CD4-positive, alpha-beta T cell treated with Interleukin-2 at 100 ng/mL for 4 hours (primary cell): ENCODE measurements at places on chromosomes 3 and 15.

- no peak for DNase-seq
These were observed 576.2 kb downstream of the TUSC7 start for GRCh38 chr3:117285737-117286136.

- no peak for DNase-seq
These were observed 36.7 kb downstream of the ACSBG1 start for GRCh38 chr15:78197632-78198031.

- no peak for DNase-seq
These were observed 8.3 kb downstream of the MAPKBP1 start for GRCh38 chr15:41782371-41783282.

DNA sequence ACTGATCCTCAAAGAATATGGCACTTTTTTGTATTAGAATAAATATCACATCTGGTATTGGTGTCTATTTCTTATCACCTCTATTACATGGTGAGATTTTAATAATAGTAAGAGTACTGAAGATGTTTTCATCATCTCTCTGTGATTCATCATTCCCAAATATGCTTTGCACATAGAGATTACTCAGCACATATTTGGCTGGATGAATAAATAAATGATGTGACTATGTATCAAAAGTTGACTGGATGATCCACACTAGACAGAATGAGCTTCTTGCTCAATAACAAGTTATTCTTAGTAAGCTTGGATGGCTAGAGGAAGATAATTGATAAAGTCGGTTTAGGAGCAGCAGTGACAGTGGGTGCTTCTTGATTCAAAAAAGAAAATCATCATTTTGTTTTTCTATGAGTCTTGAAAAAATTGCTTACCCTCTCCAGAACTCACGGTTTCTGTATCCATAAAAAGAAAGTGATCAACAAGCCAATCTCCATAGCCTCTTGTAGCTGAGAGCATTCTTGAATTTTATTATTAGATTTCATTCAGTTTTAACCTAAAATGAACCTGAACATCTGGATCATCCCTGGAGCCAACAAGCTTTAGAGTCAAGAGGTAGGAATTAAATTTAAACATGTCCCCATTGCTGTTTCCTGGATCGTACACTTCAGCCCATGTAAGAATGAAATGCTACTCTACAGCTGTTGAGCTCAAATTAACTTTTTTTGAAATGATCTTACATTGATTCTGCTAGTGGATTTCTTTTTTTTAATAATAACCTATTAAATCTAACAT, 104.8 kb upstream of the OSTN start:
- DNase-seq = no peak

DNA sequence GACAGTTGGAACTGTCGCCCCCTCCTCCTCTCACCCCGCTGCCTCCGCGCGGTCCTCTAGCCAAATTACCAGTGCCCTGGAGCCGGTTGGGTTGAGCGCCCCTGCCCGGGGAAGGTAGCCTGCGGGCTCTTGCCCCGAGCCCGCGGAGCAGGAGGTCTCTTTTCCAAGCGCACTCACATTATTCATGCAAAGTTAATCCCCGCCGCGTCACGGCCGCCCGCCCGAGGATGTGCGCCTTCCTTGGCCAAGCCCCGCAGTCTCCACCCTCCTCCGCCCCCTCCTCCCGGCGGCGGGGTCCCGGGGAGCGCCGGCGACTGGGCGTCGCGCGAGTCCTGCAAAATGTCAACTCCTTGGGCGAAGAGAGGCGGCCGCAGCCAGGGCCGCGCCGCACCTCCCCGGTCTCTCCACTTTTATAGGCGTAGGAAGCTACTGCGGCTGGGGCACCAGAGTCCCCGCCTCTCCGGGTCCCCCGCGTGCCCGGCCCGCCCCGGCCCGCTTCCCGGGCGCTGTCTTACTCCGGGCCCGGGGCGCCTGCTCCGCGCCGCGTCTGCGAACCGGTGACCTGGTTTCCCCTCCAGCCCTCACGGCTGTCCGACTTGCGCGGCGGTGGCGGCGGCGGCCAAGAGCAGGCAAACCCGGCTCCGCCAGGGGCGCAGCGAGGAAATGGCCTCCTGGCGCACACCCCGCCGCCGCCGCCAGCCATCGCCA, at the start of gene THRB:
Gene THRB, minus strand, starts transcription at position 233 of the 708 bp plus-strand sequence.
- DNase-seq = no peak

GRCh38 chr3:113532698-113533533, 561 bp downstream of the SIDT1 start:
- DNase-seq = peak; percentile 50

DNA sequence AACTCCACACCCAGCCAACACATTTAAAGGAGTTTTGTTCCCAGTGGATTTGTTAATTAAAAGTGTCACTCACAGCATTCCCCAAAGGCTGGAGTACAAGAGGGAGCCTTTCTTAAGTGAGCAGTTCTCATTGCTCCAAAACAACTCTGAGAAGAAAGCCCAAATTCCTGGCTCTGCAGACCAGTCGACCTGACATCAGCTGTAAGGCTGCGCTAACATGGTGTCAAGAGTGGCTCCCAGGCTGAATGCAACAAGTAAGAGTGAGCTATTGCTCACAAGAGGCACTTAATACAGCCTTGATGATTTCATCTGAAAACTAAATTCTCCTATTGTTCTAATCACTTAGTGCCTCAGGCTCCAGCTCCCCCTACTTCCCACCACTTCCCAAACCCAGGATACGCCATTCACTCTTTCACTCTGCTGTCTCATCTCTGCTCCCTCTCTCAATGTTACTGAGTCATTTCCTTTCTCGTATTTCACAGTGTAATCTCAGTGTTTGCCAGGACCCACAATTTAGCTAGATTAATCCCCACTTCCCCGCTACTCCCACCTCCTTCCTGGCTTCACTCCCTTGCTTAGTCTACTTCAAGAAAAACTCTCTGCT, 81.8 kb downstream of the WWTR1 start:
- no peak for DNase-seq

DNA sequence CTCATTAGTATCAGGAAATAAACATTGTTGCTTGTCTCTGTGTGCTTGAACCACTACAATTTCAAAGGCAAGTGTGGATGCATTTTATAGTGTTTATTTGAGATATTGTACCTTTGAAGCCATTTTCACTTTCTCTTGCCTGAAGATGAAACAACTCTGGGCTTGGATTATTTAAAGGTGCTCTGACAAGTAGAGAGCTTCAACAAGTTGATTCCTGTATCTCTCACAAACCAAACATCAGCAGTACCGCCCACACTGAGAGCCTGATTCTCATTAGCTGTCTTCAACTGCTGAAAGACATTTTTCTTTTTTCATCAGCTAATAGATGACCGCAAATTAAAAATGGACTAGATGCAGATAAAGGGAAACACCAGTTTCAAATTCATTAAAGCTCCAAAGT, 806 bp upstream of the CERS3 start:
- peak; percentile 10 for DNase-seq

DNA sequence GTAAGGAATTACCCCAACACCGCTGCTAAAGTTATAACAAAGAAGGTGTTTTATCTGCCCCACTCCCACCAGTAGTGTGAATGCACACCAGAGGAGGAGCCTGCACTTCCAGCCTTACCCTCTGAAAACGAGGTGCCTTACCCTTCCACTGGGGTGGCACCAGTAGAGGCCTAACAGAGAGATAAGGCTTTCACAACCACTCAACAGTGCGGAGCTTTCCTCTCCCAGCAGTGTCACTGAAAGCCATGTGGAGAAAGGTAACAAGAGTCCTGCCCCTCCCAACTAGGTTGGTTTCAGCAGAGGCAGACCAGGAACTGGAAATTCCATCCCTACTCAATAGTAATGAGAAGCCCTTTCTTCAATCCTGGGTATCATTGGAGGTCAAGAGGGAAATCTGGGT, 539.2 kb downstream of the VGLL3 start:
- DNase-seq = no peak

GRCh38 chr3:73411993-73412392, 212.7 kb downstream of the PDZRN3 start:
- no peak for DNase-seq

DNA sequence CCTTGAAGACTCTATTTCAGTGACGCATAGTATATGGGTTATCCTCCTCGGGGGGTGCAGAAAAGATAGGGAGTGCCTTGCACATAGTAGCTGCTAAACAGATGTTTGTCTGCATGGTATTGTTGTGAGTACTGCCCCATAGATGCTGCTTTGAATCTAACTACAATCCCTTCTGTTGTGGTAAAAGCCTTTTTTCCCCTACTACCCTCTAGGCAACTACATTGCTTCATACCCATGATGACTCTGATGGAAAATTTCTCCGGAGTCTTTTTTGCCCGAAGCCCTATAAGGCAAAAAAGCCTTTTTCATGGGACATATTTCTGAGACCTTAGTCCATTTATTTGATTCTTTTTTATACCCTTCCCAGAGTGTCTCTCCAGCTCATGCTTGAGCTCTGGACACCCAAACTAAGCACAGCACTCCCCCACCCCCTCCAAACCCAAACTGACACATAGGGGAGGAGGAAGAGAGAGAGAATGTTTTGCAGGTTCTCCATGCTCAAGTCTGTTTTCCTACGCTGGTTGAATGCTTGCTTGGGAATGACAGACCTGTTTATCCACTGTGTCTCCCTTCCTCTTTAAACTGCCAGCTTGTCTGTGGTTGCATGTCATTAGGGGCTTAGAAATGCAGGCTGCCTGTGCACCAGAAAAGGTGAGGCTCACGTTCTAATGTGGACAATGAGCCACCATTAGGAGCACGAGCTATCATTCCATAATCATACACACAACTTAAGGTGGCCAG, 52.9 kb downstream of the LRTM1 start:
- DNase-seq = no peak

DNA sequence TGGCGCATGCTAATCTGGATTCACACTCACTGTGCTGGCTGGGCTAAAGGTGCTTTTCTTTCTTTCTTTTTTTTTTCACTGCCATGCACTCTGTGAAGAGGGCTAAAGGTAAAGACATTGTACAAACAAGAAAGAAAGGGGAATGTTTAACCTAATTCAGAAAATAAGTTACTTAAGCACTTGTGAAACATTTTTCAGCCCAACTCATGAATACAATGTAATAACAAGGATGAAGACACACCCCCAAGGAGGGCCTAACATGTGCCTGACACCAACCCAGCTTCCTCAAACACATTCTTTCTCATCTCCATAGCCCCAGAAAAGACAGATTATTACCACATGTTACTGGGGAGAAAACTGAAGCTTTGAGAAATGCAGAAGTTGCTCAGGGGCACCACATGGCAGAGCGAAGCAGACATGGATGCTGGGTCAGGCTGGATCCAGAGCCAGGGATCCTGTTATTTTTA, 5.7 kb downstream of the STIMATE start:
- no peak for DNase-seq

GRCh38 chr3:133476971-133477375, 77.1 kb downstream of the BFSP2 start:
- no peak for DNase-seq

DNA sequence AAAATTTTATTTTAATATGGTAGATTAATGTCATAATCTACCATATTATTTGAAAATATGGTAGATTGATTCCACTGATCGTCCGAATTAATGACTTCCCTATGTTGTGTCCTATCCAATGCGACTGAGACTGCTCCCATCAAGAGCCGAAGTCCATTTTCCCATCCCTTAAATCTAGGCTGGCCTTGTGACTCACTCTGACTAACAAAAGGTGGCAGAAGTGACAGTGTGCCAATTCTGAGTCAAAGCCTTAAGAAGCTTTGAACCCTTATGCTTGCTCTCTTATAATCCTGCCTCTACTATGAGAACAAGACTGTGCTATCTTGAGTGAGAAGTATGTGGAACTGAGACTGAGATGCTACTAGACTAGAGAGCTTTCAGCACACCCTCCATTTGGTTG, 387.2 kb downstream of the ROBO1 start:
- DNase-seq = no peak

- DNase-seq = no peak
These were observed 49.8 kb downstream of the KCNMB2 start for GRCh38 chr3:178586076-178586475.

GRCh38 chr3:97074546-97074945, 260.2 kb downstream of the EPHA6 start:
- no peak for DNase-seq

- no peak for DNase-seq
These were observed 83.5 kb downstream of the SV2B start for GRCh38 chr15:91183596-91183995.

DNA sequence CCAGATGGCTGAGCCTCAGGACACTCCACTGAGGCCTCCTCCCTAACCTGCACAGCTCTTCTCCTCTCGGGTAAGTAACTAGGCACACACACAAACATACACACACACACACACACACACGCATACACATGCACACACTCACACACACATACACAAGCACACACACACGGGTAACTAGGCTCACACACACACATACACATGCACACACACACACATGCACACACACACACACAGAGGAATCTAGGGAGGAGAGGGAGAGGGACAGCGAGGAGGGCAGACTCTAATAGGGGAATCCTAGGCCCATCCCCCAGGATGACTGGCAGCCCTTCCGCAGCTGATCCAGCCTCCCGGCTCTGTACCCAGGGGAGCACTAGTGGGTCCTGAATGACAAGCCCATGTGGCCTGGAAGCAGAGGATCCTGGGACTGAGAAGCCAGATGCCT, 177.4 kb upstream of the LINGO1 start:
- no peak for DNase-seq

DNA sequence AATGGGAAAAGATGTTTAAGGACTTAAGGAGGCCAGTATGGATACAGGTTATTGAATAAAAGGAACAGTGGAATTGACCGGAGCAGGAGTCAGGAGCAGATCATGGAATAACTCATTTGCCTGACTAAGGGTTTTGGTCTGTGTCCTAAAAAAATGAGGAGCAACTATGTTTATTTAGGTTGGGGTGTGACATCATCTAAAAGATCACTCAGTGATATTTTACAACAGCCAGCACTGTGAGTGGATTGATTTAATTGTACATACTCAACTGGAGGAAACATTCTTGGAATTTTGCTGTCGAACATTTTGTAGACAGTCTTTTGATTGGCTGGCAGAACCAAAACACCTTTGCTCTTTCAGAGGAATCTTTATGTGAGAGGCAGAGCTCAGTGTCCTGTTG, 348.6 kb upstream of the CDIN1 start:
- no peak for DNase-seq

- no peak for DNase-seq
These were observed 9.1 kb downstream of the ZDHHC3 start for GRCh38 chr3:44966795-44967278.

DNA sequence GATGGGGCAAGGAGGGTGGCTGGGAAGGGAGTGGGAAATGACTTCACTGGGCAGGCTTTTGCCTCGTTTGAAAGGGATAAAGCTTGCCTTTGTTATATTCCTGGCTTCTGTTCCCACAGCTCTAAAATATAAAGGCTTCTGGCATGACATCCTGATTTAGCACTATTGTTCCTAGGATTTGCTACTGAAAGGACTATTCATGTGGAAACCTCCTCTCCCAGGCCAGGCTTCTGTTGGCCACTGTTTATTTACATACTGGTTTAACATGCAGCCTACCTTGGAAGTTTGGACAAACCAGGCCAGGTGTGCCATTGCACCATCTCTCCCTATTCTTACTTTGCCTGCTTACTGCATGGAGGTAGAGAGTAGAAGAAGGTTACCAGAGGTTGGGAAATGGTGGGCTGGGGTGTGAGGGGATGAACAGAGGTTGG, 2.4 kb upstream of the LMCD1 start:
- DNase-seq = no peak

GRCh38 chr3:100333970-100334487, 528 bp upstream of the NIT2 start:
- no peak for DNase-seq

GRCh38 chr15:95440712-95441111, 889.8 kb upstream of the NR2F2 start:
- no peak for DNase-seq

- DNase-seq = no peak
These were observed 96.1 kb downstream of the MCTP2 start for GRCh38 chr15:94327356-94327936.
